ENCODE measurements at places on chromosomes 3 and 15.

DNA sequence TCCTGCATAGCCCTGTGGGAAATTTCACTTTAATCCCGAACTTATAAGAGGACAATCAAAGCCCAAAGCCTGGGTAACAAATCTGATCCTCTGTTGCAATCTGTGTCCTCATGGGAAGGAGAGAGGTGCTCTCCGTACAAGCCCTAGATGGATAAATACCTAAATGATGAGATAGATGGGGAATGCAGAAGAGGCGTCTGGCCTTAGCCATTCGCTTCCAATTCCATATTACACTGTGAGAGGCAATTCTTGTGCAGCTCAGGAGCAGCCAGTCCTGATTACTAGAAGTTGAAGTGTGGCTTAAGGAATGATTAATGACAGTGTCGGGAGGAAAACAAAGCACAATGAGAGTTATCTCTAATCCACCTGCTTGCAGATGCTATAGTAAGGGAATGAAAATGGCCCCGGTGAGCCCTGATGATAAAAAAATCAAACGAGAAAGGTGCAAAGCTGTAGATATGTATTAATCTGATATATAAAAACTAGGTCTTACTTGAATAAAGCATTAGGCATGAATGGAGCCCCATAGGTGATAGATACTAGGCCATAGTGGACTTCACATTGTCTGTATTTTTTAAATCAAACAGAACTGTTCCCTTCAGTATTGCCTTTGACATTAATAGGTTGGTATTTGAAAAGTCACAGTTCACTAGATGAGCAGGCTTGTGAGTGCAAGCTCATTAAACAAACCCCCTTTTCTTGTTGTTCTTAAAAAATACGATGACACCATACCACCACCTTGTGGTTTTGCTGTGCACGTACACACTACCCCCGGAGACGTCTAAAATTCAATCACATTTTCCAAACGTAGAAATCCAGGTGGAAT is 54.2 kb upstream of the TMCO5A start:
- DNase-seq = peak; percentile 51

DNA sequence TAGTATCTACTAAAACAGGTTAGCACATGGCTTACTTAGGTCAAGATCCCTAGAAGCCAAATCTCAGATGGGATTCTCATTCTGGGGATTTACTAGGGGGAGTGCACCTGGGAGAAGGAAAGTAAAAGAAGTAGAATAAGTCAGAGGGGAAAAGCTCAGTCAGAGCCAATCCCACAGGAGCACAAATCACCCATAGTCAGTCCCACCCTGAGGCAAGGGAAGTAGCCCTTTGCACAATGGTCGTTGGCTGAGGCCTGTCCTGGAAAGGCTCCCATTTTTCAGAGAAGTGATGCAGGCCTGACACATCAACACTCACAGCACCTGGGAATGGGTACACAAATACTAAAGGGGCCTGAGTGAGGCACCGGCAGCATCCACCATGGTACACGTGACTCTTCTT is 39.8 kb downstream of the SST start:
- no peak for DNase-seq

DNA sequence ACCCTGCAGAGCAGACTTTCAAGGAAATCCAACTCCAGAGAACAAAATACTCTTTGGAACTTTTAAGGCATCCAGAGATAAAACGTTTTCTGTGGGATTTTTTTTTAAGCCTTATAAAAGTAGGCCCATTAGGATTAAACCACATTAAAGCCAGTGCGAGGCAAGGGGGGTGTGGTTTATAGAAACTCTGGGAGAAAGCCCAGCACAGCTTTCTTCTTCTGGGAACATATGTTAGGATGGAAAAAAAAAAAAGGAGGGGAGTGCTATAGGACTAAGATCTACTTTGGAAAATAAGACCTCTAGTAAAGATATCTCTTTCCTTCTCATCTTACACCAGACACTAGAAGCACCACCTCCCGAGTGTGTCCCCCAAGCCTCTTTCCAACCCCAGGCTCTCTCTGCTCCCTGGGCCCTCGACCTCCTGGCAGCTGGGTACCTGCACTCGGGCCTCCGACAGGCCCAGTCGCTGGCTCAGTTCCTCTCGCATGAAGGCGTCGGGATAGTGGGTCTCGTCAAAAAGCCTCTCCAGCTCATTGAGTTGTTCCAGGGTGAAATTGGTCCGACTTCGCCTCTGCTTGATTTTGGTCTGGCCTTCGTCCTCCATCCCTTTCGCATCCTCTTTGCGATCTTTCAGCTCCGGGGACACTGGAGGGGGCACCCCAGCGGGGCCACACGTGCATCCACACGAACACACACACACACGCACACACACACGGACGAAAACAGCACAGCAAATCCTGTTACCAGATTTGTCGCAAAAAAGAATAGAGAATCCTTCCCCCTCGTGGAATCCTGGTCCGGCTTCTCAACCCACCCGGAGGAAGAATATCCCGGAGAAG is 3.8 kb downstream of the SHOX2 start:
- DNase-seq = no peak

DNA sequence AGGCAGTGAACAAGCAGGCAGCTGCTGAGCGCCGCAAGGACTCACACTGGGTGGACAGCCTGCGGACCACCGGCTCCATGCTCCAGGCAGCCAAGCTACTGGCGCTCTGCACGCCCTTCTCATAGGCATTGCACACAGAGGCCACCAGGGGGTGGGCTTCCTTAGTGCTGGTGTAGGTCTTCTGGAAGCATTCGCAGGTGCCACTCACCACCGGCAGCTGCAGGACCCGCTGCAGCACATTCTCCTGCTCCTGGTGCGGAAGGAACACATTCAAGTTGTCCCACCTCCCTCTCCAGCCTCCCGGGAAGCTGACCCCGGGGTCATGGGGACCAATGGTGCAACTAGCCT is 6.0 kb downstream of the PLIN1 start:
- peak; percentile 45 for DNase-seq

DNA sequence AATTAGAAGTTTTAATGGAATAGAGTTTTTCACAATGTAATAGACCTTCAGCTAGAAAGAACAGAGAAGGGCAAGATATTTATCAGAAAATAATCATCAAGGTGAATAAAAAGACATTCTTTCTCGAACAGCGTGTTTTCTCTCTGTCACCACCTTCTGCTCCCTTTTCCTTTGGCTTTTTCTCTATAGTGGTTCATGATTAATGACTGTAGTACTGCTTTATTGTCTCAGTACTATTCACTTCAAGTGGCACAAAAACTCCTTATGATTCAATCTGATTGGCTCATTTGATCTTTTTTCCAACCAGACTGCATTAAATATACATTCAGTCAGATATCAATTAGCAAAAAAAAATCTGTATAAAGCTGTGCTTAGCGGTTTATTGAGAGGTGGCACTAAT is 516.0 kb downstream of the OTOL1 start:
- DNase-seq = no peak

- no peak for DNase-seq
Measured at GRCh38 chr3:33145901-33146580, 32.2 kb downstream of the CRTAP start.

- peak; percentile 36 for DNase-seq
Measured at GRCh38 chr3:177451301-177451750, 254.0 kb upstream of the TBL1XR1 start.

DNA sequence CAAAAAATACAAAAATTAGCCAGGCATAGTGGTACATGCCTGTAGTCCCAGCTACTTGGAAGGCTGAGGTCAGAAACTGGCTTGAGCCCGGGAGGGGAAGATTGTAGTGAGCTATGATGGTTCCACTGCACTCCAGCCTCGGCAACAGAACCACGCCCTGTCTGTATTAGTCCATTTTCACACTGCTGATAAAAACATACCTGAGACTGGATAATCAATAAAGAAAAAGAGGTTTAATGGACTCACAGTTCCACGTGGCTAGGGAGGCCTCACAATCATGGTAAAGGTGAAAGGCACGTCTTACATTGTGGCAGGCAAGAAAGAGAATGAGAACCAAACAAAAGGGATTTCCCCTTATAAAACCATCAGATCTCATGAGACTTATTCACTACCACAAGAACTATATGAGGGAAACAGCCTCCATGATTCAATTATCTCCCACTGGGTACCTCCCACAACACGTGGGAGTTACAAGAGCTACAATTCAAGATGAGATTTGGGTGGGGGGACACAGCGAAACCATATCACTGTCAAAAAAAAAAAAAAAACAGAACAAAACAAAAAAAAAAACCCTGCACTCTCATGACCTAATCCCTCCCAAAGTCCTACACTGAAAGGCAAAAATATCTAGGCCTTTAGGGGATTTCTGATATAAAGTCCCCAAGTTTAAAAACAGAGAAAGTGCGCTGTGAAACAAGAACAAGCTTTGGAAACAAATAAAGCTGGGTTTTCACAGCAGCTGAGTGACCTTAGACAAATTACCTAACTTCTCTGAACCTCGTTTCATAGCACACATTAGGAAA is 224.7 kb downstream of the IGSF11 start:
- DNase-seq = no peak

- DNase-seq = no peak
Measured at GRCh38 chr15:100786901-100787566, 92.6 kb upstream of the ALDH1A3 start.

- DNase-seq = no peak
Measured at GRCh38 chr3:72295276-72295961, 510.5 kb upstream of the PROK2 start.

DNA sequence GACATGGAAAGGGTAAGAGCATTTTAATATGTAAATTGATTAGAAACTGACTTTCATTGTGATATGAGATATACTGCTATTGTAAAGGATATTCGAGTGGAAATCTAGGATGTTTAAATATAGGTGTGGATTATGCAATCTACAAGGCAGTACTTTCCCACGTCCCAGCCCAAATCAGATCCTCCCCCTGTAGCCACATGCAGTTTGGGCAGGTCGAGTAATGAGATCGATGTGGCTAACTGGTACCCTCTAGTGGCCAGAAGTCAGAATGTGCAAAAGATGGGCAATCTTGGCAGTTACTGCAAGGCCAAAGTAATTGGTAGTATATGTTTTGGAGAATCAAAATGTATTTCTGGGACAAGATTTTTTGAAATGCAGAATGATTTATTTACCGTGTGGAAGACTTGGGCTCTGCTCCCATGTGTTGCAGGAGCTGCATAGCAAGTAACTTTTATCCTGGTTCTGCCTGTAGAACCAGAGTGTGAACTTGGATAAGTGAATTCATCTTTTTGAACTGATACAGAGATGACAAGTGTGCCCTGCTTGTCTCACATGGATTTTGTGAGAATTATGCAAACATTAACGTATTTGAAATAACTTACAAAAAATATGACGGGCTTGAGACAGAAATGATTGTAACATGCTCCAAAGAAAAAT is 94.5 kb upstream of the ADAMTSL3 start:
- peak; percentile 44 for DNase-seq

GRCh38 chr3:30604558-30604957 is 1.8 kb upstream of the TGFBR2 start:
- no peak for DNase-seq

DNA sequence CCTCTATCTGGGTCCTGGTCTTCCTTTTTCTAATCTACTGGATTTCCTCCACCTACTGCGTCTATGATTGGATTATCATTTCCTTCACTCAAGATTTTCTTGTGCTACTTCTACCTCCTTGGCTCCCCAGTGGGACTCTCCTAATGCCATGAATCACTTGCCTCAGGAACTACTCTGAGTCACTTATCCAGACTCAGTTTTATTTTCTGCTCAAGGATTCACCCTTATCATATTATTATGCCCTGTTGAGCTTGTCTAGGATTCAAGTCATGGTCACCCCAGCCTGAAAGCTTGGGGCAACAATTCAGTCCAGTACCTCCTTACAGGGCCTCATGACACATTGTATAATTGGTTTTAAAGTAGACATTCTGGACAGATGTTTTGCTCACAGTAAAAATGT is 968.1 kb downstream of the ROBO1 start:
- DNase-seq = no peak

DNA sequence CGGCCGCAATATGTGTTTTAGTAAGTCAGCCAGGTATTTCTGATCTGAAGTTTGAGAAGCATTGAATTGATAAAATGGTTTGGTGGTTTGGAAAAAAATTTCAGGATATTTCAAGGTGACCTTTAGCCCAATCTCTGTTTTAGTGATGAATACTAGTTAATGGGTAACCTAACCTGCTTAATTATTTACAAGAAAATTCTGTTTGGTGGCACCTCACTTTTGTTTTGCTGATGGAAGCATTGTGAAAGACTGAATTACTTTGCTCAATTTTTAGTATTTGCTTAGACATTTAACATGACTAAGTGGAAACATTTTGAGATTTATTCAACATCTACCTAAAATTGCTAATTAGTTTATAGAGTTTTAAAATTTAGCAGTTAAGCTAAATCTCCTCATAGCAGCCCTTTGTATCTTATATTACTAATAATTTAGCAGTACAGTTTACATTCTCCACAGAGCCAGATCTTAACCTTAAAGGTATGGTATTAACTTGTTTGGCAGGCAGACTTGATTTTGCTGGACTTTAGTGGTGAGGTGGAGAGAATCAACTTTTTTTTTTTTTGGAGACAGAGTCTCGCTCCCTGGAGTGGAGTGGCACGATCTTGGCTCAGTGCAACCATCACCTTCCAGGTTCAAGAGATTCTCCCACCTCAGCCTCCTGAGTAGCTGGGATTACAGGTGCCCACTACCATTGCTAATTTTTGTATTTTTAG is 35.4 kb downstream of the GRAMD1C start:
- DNase-seq = no peak

DNA sequence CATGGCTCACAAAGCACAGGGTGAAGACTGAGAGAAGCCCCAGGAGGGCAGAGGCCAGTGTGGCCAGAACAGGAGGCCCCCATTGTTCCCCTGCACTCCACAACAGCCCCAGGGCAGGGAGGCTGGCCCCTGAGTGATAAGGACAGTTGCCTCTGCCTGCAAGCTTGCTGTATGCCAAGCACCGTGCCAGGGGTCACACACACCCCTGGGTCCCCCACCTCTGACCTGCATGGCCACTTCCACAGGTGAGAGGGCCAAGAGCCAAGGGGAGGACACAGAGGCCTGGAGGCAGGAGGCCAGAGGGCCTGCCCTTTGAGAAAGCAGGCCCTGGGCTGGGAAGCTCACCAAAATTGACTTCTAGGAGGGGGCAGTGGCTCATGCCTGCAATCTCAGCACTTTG is 23.7 kb downstream of the ATRIP start:
- no peak for DNase-seq

- DNase-seq = no peak
Measured at GRCh38 chr3:56076746-56077145, 391.5 kb downstream of the ERC2 start.

- DNase-seq = peak; percentile 15
Measured at GRCh38 chr15:78767331-78767951, 43.8 kb downstream of the ADAMTS7 start.

GRCh38 chr15:62913246-62913645 is 129.3 kb upstream of the TPM1 start:
- DNase-seq = no peak

- no peak for DNase-seq
Measured at GRCh38 chr3:100781301-100781700, 72.0 kb downstream of the TFG start.

GRCh38 chr3:194879991-194880939 is 194.6 kb downstream of the FAM43A start:
- DNase-seq = no peak

GRCh38 chr3:184648636-184649035 is 63.2 kb downstream of the MAGEF1 start:
- no peak for DNase-seq

DNA sequence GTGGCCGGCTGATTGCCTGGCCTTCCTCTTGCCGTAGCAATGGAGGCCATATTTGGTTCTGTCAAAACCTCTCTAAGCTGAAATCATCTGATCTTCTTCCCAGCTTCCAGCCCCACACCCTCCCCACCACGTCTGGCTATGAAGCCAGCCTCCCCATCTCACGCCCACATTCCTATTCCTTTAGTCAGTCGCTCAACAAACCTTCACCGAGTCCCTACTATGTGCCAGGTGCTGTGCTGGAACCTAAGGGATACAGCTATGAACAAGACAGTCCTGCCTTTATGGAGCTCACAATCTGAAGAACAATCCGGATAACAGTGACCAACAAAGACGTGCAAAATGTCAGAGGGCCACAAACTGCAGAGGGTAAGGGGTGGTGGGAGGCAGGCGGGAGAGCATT is 31.9 kb upstream of the SMAD6 start:
- no peak for DNase-seq

Data from T47D (cell line).